ENCODE measurements at places on chromosomes 1 and 21. TPM values are rescaled to one million over a fixed set of nuclear protein-coding genes. Genes with fewer than 3 reads are reported as not detected.

GRCh38 chr21:32726839-32727686 lies 750 bp downstream of the SYNJ1 start:
- no peaks in the 10 kb centered on the region for H3K36me3 ChIP-seq
- H3K4me1 ChIP-seq, result peaks cover 4% of the 10 kb centered on the region
- H3K27ac ChIP-seq, result peak overlapping the region; percentile 91
- peak; percentile 45 for DNase-seq
- peak overlapping the region; percentile 97 for H3K4me3 ChIP-seq
- no peaks in the 10 kb centered on the region for H3K27me3 ChIP-seq

GRCh38 chr1:38793299-38793698 lies 66.3 kb downstream of the RRAGC start:
- no peak overlapping the region for H3K27ac ChIP-seq
- no peaks in the 10 kb centered on the region for H3K4me1 ChIP-seq
- H3K4me3 ChIP-seq, result no peak overlapping the region

DNA sequence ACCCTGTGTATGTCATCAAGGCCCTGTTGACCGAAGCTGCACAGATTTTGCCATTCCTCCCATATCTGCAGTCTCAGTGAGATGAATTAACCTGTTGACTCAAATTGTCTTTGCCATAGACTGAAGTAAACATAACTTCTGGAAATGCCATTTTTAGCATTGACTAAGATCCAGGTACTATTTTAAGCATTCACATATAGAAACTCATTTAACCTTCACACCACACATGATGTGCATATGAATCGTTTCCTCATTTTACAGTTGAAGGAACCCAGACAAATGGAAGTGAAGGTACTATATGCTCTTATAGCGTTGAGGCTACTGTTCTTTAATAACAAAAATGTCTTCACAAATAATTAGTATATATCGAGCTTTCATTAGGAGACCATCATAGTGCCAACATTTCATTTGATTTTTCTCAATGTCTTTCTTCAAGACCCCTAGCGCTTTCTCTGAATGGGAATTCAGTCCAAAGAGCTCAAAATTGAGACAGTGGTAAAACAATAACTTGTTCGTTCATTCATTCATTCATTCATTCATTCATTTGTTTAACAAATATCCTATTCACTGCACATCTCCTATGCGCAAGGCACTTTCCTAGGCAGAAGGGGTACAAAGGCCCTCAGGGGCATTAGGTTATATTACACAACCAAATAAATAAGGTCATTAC lies 444.7 kb downstream of the ADGRL2 start:
- H3K27ac ChIP-seq, result no peak overlapping the region
- no peaks in the 10 kb centered on the region for H3K36me3 ChIP-seq
- H3K4me1 ChIP-seq, result no peaks in the 10 kb centered on the region
- DNase-seq, result no peak

FCAMR gene
- total RNA-seq, result not detected

Data from Caco-2 (cell line).